NCI-H69 (cell line): ENCODE measurements at places on chromosomes 6 and 20.

DNA sequence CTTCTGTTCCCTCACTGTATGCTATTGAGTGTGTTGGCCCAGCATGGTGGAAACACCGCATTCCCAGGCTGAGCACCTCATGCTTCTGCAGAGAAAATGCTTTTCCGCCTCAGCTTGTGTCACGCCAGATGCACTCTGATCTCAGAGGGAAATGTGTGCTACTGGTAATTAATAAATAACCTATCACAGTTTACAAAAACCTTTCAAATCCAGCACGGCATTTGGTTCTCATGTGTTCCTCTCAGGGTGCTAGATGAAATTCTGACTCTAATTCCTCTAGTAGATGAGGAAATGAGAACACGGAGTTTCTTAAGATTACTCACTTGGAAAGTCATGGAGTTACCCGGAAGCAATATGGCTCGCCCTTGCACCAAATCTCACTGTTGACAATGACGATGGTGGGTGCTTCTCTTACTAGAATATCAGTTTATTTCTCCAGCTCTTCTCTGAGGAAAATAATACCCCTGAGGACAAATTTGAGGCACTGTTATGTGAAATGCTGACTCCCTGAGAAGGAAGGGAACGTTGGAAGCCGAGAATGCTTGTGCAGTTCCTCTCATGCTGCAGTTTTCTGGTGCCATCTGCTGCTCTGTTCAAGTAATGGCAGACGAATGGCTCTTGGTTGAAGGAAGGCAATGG lies 116.6 kb downstream of the RNF144B start:
- peak; percentile 90 for DNase-seq

DNA sequence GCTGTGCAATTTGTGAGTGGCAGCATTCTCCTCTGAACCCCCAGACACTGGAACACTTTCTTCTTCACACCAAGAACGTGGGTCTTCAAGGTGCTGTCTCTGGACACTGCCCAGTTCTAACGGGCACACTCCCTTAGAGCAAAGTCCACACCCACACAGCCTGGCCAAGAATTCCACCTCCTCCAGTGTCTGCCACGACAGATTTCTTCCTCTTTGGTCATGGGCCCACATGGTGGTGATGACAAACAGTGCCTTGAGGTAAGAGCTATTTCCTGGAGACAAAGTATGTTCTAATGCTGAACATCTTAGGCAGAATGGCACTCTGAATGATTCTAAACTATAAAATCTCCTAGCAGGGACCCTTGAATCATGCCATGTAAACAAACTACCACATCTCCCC lies 25.5 kb upstream of the SSTR4 start:
- no peak for DNase-seq

DNA sequence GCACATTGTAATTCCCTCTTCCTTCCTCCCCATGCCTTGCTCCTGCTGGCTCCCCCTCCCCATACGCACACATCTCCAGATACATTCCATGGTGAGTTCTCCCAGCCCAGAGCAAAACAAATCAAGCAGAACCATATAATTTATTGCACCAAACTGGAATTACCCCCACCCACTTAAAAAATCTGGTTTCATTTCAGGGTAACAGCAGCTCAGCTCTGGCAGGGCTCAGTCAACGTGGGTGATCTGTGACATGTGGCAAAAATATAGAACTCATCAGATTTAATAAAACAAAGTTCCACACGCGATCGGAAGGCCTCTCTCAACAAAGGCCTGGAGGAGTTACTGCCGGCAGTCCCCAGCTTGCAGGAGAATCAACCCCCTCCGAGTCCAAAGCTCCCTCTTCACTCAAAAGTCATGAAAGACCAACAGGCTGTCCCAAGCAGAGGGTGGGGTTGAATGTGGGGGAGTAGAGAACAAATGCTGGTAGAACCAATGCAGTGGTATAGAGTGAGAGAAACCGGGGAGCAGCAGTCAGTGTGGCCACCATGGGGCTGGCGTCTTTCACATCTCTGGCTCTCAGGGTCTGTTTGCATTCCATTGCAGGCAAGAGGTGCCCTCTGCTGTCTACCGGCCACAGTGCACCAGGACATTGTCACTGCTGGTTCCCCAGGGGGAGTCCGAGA lies 323.3 kb upstream of the NT5E start:
- DNase-seq = peak; percentile 80

- no peak for DNase-seq
Observed at GRCh38 chr20:31663524-31663837, 25.8 kb downstream of the COX4I2 start.

DNA sequence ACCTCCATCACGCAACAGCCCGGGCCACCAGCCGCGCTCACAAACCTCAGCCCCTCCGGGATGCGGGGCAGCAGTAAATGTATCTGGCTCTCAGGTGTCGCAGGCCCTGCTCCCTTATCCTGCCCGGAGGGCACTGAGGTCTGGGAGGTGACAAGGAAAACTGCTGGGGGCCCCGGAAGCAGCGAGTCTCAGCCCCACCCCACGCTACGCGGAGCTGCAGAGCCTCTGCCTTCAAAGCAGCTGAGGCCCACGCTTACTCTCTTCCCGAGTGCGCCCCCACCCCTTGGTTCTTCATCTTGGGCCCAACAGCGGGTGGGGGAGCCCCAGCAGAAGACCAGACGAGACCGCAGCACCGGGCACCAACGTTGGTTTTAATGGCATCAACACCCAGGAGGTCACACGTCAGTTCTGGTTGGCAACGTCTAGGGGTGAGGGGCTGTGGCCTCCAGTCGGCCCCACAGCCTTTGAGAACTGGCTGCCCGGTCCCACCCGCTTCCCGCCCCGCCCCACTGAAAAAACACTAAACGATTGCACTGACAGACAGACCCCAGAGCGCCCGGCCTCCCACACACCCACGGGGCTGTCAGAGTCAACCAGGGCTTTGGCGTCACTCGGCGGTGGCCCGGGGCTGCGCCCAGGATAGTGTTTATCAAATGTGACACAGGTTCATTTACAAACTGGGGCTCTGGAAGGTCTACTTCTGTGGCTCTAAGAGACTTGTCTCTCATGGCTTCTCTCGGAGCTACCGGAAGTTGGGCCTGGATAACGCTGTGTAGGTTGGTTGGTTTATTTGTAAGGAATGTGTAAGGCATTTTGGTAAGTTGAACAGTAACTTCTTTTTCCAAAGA lies 43.7 kb downstream of the DSTN start:
- DNase-seq = peak; percentile 30

- DNase-seq = no peak
Observed at GRCh38 chr6:168331058-168331457, 11.5 kb upstream of the DACT2 start.

DNA sequence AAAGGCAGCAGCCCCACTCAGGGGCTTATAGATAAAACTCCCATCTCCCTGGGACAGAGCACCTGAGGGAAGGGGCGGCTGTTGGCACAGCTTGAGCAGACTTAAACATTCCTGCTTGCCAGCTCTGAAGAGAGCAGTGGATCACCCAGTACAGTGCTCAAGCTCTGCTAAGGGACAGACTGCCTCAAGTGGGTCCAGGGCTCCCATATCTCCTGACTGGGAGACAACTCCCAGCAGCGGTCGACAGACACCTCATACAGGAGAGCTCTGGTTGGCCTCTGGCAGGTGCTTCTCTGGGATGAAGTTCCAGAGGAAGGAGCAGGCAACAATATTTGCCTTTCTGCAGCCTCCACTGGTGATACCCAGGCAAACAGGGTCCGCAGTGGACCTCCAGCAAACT lies 810.1 kb downstream of the EYS start:
- DNase-seq = no peak

DNA sequence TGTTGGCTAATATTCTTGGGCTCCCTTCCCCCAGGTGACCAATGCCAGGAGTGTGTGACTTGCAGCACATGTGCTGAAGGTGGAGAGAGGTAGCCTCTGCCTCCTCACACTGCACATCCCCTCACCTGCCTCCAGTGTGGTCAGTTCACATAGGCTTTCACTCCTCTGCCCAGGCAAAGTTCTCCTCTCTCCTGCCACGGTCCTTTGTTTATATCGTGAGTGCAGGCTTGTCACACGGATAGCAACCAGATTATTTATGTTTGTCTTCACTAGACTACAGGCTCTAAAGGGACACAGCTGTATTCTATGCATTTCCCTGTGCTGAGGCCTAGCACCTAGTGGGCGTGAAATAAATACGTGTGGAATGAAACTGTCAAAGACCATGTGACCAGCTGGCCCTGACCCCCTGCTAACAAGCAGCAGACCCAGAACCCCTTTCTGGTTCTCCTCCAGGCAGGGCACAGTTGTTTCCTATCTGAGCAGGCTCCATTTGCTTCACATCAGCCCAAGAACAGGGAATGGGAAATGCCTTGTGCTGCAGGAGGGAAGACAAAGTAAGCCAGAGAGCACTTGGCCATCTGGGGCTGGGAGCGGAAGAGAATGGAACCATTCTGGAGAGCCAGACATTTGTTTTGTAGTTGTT lies 42.3 kb downstream of the UNC5CL start:
- DNase-seq = peak; percentile 77

- no peak for DNase-seq
Observed at GRCh38 chr6:106192824-106193223, 106.7 kb downstream of the PRDM1 start.

DNA sequence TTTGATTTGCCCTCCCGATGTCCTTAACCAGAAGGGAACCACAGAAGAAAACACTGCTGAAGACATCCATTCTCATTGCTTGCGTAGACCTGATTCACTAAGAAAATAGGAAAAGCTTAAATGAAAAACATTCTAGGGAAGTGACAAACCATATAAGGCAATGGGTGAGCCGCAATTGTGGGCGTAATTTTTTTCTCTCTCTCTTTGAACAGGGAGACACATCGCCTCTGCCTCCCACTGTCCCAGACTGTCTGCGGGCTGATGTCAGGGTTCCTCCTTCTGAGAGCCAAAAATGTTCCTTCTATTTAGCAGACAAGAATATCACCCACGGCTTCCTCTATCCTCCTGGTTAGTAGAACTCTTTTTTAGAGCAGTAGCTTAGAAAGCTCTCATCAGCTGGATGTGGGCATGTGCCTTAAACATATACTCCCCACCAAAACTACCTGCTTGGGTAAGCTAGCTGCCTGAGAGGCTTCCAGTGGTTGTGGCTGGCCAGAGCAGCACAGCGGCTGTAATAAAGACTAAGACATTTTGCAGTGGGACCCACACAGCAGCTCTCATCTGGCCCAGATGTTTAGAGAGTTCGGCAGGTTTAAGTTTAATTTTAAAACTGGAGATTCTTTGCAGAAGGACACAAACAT lies 22.7 kb upstream of the CTAGE9 start:
- DNase-seq = no peak

- peak; percentile 44 for DNase-seq
Observed at GRCh38 chr6:29705389-29706231, 17.6 kb upstream of the HLA-F start.

DNA sequence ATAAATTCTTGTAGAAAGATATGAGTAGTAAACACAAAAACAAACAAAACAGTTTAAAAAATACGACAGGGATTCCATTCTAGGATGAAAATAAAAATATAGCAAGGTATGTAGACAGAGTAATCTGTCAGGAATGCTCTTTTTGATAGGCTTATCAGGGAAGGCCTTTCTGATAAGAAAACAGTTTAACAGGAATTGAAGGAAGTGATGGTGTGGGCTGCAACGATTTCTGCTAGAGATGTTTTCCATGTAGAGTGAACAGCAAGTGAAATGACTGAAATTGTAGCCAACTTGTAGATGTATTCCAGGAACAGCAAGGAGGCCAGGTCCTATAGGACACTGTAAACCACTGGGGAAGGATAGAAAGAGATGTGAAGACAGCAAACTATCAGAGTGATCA lies 689.7 kb upstream of the GJE1 start:
- DNase-seq = no peak

- no peak for DNase-seq
Observed at GRCh38 chr20:10470276-10470675, 35.2 kb downstream of the SLX4IP start.

- DNase-seq = no peak
Observed at GRCh38 chr6:119158057-119158848, 79.8 kb upstream of the FAM184A start.

DNA sequence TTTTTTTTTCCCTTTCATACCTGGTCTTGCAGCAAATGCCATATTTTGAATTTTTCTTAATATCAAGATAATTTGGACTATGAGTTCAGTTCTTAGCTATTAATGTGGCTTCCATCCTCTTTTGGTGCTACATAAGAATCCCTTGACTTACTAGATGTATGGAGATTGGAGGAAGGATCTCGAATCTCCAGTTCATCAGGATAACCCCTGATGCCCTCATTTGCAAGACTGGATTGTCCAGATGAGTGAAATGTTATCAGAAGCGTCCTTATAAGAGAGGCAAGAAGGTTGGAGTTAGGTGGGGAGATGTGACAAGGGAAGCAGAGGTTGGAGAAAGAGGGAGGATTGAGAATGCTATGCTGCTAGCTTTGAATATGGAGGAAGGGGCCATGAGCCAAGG lies 499.6 kb upstream of the SYNCRIP start:
- no peak for DNase-seq

DNA sequence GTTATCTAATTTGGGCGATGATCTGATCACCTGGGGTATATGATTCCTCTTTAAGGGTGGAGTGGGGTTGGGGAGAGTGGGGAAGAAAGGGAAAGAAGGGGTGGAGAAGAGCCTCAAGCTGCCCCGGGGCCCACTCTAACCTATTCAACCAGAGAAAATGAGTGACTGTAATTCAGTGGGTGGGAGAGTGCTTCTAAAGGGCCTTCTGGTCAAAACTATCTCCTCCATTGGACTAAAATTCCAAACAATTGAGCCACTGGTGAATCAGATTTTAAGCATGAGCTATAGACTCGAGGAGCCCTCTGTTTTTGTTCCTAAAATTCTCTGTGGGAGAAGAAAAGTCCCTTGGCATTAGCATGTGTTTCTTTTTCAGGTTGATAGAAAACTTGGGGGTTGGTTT lies 296.8 kb downstream of the CLIC5 start:
- no peak for DNase-seq

- no peak for DNase-seq
Observed at GRCh38 chr6:135298455-135298854, 117.3 kb downstream of the MYB start.
